Globus pallidus (tissue), 1 donor: ENCODE measurements at places on chromosomes 11 and 22.

DNA sequence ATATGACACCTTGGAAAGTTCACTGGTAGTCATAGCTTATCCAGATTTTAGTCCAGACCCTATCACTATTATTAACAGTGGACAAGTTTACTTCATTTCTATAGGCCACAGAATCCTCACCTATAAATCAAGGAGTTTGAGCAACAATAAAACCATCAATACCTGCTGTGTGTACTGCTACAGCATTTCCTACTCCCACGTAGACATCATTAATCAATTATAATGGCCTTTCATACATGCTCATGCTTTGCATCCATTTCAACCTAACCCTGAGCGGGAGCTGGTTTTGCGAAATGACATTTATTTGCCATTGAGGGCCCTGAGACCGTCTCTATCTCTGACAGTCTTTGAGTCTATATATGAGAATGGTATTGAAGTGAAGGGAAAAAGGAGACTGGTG lies 312.3 kb downstream of the FAT3 start:
- DNase-seq = no peak

GRCh38 chr22:37260901-37261336 lies 16.9 kb upstream of the RAC2 start:
- no peak for DNase-seq

GRCh38 chr11:62432695-62433094 lies 13.9 kb downstream of the SCGB1A1 start:
- no peak for DNase-seq

GRCh38 chr11:31824879-31825837 lies 14.0 kb upstream of the PAX6 start:
- no peak for DNase-seq

DNA sequence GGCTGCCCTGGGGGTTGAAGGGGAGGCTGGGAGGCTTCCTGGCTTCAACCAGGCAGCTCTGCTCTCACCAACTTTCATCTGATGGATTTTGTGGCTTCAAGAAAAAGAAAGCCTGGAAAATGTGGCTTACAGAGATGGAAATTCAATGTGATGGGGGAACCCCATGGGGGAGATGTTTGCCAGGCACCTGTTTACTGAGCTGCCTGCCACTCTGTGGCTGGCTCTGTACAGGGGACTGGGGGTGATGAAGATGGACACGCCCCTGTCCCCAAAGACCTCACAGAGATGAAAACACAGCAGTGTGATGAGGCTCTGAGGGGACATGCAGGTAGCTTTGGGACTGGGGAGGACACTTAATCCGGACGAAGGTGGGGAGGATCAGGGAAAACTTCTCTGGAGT lies 10.1 kb downstream of the TMEM258 start:
- no peak for DNase-seq

DNA sequence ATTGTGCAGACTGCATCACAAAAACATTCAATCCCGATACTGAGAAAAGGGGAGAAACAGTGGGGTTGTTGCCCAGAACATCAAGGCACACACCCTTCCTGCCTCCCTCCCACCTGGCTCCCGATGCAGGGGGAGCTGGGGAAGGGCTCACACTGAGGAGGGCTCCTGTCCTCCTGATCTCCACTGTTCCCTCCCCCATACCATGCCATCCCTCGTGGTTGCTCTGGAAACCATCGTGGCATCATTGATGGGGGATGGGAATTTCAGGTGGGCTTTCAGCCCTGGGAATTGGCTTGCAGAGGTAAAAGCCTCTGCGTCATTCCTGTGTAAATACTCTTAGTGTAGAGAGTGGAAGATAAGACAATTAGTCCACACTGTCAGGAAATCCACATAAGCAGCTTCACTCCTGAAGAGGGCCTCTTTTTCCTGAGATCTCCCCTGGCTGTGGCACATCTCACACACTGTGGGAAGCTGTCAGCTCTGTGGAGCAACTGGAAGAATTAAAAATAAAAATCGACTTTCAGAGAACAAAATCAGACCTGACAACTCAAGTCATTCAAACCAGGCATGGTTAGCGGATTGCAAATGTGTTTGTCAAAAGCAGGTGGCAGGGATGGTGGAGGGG lies 176.0 kb downstream of the CHST1 start:
- no peak for DNase-seq

DNA sequence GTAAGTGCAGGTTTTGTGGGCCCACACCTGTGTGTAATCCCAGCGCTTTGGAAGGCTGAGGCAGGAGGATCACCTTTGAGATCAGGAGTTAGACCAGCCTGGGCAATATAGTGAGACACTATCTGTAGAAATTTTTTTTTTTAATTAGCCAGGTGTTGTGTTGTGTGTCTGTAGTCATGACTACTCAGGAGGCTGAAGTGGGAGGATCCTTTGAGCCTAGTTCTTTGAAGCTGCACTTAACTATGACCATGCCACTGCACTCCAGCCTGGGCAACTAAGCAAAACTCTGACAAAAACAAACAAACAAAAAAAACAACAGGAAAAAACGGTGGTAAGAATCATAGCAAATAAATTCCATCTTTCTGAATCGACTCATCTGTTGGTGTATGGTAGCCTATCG lies 268.6 kb upstream of the PDGFD start:
- no peak for DNase-seq

DNA sequence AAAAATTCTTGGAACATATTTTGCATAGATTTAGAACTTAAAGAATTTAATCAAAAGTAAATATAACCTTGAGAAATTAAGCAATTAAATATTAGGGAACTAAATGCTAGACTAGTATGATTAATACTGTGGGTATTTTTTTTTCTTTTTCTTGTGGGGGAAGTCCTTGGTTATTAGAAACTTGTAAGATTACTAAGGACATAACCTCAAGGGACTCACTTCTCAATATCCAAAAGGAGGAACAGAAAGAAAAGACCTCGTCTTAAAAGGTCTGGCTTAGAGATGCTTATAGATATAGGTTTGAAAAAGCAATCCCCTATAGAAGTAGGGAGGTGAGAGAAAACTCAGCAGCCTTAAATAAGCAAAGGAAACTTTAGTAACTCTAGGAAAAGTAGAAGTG lies 368.5 kb downstream of the INSC start:
- DNase-seq = no peak

DNA sequence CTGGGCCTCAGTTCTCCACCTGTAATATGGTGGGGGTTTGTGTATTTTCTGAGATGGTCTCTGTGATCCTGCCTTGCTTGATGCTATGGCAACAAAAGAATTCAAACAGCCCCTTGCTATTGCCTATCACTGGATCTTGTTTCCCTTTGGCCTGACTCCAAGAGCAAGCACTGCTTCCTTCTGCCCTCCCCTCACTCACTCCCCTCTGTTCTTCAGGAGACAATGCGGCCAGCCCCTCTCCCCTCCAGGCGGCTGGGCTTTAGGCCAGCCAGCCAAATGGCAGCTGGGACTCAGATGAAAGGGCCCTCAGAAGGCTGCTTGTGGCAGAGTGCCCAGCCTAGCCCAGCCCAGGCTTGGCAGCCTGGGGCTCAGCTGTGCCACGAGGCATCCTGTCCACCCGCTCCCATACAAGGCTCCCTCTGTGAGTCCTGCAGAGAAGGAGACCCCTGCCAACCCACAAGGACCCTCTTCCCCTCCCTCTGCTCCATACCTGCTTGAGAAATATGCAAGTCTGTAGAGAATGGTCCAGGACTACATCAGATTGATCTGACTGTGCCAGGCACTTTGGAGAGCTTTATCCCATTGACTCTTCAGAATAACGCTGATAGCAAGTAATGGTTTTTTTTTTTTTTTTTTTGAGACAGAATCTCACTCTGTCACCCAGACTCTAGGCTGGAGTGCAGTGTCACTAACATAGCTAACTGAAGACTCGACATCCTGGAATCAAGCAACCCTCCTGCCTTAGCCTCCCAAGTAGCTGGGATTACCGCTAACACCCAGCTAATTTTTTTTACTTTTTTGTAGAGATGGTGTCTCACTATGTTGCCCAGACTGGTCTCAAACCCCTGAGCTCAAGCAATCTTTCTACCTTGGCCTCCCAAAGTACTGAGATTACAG lies 7.6 kb upstream of the KCTD14 start:
- peak; percentile 98 for DNase-seq

GRCh38 chr22:29450222-29450621 lies 11.8 kb downstream of the RFPL1 start:
- DNase-seq = no peak

GRCh38 chr11:65329944-65330403 lies 3.7 kb upstream of the DPF2 start:
- peak; percentile 91 for DNase-seq

DNA sequence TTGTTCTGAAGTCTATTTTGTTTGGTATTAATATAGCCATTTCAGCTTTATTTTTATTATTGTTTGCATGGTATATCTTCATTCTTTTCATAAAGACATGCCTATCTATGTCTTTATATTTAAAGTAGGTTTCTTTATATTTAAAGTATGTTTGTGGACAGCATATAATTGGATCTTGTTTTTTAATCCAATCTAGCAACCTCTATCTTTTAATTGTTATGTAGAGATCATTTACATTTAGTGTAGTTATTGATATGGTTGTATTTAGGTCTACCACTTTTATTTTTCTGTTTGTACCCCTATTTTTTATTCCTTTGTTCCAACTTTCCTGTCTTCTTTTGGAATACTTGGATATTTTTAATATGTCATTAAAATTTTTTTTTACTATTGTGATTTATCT lies 13.8 kb downstream of the TPBGL start:
- DNase-seq = no peak

- DNase-seq = no peak
These were observed 222.5 kb downstream of the MN1 start for GRCh38 chr22:27578937-27579617.

DNA sequence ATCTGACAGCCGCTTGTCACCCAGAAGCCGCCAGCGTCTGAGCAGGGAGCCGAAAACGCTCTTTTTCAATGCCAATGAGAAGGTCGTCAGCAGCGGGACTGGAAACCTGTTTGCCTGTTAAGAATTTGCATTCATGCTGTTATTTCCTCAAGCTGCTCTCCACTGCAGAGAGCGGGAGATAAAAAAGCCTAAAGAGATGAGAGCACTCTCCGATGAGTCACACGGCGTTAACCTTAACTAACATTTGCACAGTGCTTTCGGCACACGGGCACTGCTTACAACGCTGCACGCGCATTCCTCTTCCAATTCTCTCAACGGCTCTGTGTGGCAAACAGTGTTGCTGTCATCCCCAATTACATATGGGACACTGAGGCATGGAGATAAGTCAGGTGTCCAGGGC lies 40.0 kb upstream of the RTL6 start:
- DNase-seq = no peak

DNA sequence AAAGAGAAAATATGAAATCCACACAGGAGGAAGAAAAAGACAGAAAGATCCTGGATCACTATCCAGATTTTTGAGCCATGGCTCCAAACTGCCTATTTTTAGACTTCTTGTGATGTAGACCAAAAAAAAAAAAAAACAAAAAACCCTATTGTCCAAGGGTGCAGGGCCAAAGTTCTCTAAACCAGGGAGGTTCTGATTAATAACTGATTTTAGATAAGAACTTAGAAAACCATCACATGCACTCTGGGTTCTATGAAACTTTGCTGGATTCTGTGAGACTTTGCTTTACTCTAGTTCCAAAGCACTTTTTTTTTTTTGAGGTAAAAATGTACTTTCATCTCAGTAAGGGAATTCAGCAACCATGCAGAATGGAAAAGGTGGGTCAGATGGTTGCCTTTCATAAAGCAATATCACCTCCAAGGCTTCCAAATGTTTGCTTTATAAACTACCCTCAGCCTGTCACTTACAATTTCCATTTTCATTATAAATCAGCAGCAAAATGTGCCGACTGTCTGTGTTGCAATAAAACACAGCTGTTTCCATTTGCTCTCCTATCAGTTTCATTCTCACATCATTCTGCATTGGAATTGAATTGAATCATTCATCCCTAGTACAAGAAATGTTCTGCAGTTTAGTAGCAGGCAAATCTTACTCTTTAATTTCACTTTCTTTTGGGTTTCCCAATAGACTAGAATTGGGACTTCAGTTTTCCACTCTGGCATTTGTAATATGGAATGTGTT lies 1584.3 kb upstream of the RAG2 start:
- DNase-seq = no peak

DNA sequence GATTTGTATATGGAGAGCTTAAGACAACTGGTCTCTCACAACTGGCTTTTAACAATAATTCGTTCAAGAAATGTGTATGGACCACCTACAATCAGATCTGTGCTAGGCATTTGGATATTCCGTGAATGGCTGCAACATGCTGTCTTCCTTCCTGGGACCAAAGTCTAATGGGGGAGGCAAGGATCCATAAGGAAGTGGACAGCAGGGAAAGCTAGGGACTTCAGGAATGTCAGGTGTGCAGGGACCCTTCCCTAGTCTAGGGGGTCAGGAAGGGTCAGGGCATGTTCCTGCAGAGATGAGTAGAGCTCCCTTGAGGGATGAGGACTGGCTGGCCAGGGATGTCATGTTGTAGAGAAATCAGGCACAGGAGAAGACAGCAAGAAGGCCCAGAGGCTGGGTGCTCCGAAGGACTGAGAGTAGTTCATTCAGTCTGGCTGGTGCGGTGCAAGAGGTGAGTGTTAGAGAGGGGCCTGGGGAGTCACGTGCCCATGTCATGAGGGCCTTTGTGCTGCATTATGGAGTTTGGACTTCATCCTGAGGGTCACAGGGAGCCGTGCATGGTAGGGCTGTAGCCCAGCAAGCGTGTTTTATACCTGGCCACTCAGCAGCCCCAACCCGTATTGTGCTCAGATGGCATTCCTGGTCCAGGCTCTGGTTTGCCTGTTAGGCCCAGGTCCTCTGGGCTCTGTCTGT lies 8.5 kb upstream of the NECTIN1 start:
- DNase-seq = no peak

DNA sequence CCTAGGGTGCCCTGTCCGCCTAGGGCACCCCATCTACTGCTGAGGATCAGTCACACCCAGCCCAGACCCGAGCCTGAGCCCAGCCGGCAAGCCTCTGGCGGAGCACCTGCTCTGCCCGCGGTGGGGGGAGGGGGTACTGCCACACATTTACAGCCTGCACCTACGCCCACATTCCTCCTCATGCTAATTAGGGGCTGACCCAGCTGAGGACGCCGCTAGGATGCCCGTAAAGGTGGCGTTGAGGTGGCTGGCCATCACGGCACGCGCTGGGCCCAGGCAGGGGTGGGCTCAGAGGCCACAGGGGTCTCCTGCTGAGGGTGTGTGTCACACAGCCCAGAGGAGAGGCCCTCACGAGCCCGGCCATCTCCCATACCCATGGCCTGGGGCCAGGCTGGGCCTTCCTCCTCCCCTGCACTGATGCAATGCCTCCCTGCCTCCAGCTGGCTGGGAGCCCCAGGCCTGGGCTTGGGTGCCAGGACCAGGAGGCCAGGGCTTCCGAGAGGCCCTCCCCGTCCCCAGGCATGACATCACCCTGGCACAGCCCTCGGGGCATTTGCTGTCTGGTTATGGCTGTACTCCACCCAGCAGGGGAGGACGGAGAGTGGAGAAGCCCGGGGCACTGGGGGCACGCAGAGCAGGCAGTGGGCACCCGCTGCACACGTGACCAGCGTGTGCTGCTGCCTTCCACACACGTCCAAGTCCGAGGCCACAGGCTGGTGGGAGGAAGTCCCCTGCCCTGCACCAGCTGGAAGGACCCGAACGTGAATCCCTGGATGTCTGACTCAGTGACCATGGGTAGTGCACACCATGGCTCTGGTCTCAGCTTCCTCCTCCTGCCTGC lies 12.7 kb downstream of the DUSP8 start:
- DNase-seq = peak; percentile 98

GRCh38 chr11:45313171-45313865 lies 27.2 kb upstream of the SYT13 start:
- no peak for DNase-seq
